Ureter (tissue), 1 donor: ENCODE measurements at places on chromosomes 2 and 18. TPM values are rescaled to one million over a fixed set of nuclear protein-coding genes. Genes with fewer than 3 reads are reported as not detected.

The CAVIN2 gene
- 52.4 TPM for total RNA-seq

The OSBPL6 gene
- 2.4 TPM for total RNA-seq

The C2orf81 gene
- total RNA-seq, result 5.5 TPM

The TDRD15 gene
- total RNA-seq, result 0.10 TPM

The LHCGR gene
- total RNA-seq, result not detected

The RBFA gene
- 35.7 TPM for total RNA-seq

The ANKRD12 gene
- 91.7 TPM for total RNA-seq

The IL18R1 gene
- total RNA-seq, result 12.4 TPM

The IL37 gene
- not detected for total RNA-seq

The WDR7 gene
- total RNA-seq, result 49.2 TPM

The FOXD4L1 gene
- 0.39 TPM for total RNA-seq

The EPHA4 gene
- total RNA-seq, result 32.6 TPM

The GPR45 gene
- total RNA-seq, result not detected

The LAMA1 gene
- 2.7 TPM for total RNA-seq
